A172 (cell line): ENCODE measurements at places on chromosomes 12 and 14.

DNA sequence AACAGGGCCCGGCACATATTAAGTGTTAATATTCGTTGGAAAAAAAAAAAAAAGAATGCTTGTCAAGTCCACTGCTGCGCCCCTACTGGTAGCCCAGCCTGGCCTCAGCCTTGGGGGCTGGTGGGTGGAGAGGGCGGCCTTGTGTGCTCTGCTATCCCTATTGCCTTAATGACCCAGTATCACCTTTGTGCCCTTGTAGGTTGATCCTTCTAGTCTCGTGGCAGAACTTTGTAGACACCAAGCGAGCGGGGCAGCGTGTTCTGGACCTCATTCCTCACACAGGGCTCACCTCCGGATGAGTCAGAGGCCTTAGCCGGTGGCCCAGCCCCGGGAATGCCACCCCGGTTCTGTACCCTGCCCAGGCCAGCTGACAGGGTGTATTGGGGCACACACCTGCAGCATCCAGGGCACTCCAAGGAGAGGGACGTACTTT is 1.8 kb upstream of the RCOR1 start:
- peak; percentile 26 for DNase-seq

GRCh38 chr12:10701131-10701681 is 21.9 kb downstream of the YBX3 start:
- DNase-seq, result no peak

DNA sequence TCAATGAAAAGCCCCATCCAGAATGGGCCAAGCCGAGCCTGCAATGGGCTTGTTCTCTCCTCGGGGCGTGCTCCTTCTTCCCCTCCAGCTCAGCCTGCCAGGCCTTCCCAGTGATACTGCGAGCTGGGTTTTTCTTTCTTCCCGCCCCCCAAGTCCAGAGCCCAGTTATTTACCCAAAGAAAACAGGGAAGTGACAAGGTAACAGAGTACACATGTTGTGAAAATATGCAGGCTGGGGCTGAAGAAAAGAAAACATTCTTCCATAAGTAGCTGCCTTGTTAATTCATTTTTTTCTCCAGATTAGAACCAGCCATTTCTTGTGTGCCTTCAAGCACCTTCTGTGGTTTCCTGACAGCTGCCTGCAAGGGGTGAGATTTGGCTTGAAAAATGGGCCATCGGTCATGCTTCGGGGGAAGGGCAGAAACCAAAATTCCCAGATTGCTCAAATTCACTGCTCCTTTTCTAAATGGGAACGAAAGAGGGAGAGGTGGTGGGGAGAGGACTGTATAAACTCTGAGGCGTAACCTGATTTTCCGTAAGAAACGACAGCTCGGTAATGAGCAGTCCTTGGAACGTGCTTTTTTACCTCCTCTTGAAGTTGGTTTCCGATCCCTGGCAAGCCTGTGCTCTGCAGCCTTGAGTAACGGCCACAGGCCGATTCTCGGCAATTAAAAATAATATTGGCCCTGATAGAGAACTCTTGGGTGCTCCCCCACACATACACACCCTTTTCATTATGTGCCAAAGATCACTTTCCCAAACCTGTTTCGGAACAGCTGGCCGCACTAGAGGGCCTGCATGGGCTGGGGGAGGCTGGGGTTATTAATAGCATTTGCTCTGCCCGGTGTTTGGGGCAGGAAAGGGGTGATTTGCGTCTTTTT is 229.4 kb downstream of the ZFP36L1 start:
- DNase-seq, result no peak

DNA sequence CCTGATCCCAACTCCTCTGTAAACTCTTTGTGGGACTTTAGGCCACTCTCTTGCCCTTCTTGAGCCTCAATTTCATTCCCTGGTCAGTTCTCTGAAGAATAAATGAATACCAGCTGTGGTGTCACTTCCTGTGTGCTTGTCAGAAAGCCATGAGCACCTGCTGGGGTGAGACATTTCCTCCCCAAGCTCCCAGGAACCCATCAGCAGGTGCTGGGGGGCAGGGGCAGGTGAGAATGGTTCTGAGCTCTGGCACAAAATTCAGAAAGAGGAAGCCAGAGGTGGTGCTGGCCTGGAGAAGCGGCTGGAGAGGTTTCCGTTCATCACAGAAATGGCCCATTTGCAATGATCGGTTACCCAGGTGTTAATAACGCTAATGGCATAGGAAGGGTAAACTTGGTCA is 14.9 kb downstream of the LHX5 start:
- no peak for DNase-seq

- peak; percentile 61 for DNase-seq
These were observed 32.0 kb upstream of the CDKN3 start for GRCh38 chr14:54364555-54365415.

- DNase-seq, result peak; percentile 35
These were observed 418 bp downstream of the AMN1 start for GRCh38 chr12:31728289-31728916.

DNA sequence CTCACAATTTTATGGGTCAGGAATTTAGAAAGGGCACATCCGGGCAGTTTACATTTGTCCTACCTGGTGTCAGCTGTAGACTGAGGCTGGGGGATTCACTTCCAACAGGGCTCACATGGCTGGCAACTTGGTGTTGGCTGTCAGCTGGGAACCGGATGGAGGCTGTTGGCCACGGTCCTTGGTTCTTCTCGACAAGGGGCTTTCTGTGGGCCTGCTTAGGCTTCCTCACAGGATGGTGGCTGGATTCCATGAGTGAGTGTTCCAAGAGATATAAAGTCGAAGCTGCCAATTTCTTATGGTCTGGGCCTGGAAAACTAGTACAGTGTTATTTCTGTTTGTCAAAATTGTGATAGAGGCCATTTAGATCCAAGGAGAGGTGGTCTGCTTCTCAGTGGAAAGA is 127.9 kb downstream of the PTCSC3 start:
- no peak for DNase-seq

- no peak for DNase-seq
These were observed 405.6 kb downstream of the NAV3 start for GRCh38 chr12:78236264-78236663.

- DNase-seq, result no peak
These were observed 431.9 kb downstream of the ADAMTS20 start for GRCh38 chr12:43120150-43120549.

DNA sequence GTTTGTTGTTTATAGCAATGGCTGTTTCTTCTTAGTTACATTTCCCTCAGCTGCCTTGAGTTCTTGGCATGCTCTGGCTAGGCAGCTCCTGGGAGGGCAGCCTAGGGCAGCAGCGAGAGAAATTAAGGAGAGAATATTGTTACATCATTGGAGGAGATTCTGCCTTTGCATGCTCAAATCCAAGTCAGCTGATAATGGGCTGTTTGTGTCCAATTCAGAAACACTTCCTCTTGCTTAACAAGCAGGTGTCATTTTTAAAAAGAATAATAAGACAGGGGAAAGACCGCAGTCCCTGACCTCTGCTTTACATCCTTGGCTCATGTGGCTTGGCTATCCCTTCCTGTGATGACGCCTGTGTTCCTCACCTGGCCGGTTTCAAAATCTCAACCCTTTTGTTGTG is 76.9 kb downstream of the ESR2 start:
- DNase-seq, result no peak

- peak; percentile 76 for DNase-seq
These were observed 11.9 kb upstream of the TNFAIP2 start for GRCh38 chr14:103111232-103111868.

GRCh38 chr12:114355389-114356088 is 50.4 kb downstream of the TBX5 start:
- DNase-seq, result no peak

GRCh38 chr14:65433157-65433556 is 20.6 kb downstream of the FUT8 start:
- no peak for DNase-seq

- no peak for DNase-seq
These were observed 25.7 kb downstream of the PMCH start for GRCh38 chr12:102171951-102172350.

DNA sequence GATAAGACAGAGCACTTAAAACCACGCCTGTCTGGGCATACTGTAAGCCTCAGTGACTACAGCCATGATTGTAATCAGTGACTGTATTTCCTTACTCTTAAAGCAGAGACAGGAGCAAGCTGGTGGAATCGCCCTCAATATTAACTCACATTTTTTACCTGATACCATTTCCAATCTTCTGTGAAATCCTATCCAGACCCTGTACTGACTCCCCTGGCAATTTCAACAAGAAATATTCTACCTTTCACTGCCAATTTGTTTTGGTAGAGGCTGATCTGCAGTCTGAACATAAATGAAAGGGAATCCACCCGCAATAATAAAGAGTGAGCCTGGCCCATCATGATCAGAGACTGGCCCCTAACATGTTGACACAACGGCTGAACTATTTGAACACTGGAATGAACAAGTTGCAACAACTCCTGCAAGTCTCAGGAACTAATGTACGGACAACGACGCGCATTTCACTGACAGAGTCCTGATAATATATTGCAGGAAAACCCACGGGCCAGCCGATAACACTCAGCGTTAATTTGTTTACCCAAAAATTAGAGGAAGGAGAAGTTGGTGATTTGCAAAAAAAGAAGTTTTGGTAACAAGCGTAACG is 195.5 kb upstream of the BTG1 start:
- no peak for DNase-seq

GRCh38 chr12:89069431-89069830 is 282.9 kb downstream of the DUSP6 start:
- no peak for DNase-seq

DNA sequence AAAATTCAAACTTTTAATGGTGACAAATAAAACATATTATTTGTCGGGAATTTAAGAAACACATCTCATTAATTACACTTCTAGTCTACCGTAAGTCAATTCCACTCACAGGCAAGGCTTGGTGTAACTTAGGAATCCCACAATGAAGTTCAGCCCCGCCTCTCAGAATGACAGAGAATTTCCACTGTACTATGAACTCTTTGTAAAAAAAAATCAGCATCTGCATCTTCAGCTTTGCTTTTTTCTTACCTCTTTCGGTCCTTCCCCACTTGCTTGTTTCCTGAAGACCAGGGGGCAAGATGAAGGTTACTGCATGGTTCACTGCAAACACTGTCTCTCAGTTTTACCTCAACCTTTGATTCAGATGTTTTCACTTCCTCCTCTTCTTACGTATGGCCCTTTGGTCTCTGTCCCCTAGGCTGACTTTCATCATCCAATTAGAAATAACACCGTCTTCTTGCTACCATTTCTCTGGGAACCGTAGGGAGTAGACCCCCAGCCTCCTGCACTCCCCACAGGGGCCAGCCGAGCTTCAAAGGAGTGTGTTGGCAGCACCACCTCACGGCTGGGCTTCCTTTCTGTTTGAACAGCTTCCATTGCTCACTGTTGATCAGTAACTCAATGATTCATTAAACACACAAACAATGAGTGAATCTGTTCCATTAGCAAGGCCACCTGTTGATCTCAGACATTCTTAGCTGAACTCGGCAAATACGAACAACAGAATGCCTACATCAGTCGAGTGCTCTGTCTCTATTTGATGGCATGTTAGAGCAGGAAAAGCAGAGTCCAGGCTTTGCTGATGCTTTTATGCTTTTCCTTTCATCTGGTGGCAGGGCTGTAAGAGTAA is 343.0 kb downstream of the BMP4 start:
- DNase-seq, result peak; percentile 51

DNA sequence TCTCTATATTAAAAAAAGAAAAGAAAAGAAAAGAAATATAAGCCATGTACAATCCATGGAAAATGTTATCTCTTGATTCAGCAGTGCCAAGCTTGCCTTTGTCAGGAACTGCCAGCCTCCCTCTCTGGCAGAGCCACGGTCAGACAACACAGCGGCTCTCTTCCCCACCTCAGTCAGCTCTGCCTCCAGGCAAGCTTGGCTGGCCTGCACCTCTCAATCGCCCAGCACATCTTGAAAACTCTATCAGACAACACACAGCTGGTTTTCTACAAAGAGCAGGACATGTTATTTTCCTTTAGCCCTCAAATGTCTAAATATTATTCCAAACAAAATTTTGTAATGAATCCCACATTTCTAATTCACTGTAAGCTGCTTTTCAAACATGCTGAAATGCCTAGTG is 20.0 kb upstream of the GCH1 start:
- DNase-seq, result no peak

DNA sequence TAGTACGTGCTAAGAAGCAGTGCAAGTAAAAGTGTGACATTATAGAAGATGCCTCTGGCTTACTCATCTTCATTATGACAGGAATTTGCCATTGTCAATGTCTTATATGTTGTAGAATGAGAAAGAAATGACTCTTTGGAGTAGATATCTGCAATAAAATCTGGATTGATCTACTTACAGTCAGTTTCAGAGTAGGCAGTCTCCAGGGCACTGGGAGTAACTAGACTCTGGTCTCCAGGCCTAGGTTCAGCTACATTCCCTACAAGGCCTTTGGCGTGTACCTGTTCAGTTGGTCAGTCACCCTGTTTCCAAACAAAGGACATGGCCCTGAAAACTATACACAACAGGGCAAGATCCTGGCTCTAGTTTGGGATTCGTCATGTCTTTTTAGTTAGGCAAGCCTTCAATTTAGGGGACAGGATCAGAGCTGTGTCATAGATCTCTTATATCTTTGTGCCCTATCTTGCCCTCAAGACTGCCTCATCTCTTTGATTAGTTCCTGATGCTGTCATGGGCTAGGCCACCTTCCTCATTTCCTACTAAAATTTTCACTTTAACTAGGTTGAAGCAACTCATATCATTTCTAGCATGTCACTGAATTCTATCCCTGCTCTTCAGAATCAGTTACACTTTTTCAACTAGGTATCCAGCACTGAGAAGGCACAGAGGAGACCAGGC is 410.0 kb downstream of the RAD51B start:
- DNase-seq, result no peak

- DNase-seq, result no peak
These were observed 172.4 kb upstream of the SOX5 start for GRCh38 chr12:24121911-24122310.

DNA sequence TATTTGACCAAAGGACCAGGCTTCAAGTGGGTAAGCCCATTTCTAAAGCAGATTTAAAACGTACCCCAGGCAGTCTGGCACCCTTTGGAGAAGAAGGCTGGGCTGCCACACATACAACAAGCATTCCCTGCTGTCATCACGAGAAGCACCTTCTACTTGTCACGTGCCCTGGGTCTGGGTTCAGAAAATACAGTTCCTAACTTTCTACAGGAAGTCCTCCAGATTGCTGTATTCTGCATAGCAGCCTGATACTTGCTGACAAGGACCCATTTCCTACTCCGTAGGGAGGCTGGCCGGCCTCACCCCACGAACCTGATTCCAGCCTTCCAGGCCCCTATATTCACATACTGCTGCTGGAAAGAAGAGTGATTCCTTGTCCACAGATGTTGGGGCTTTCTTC is 7.4 kb downstream of the CLMN start:
- DNase-seq, result no peak

DNA sequence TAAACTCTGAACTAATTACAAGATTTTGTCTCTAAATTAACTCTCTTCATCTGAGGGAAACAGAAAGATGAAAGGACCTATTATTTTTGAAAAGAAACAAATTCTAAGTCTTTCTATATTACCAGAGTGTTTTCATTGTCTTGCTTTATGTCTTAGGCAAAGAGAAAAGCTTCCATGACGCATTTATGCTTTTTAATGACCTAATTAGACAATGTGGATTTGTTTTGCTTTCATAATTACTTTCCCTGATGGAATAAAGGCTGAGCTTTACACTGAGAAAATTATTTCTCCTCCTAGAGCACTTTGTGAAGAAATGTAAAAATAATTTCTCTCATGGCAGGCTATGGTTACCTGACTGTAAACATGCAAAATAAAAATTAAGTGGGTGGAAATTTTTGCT is 138.0 kb upstream of the SLCO1C1 start:
- DNase-seq, result no peak
